Left renal cortex interstitium (tissue), 4 donors: ENCODE measurements at places on chromosomes 12 and 14. TPM values are rescaled to one million over a fixed set of nuclear protein-coding genes. Genes with fewer than 3 reads are reported as not detected.
A peak's percentile ranks its signal among the peaks of the same experiment; 100 is the strongest.

DNA sequence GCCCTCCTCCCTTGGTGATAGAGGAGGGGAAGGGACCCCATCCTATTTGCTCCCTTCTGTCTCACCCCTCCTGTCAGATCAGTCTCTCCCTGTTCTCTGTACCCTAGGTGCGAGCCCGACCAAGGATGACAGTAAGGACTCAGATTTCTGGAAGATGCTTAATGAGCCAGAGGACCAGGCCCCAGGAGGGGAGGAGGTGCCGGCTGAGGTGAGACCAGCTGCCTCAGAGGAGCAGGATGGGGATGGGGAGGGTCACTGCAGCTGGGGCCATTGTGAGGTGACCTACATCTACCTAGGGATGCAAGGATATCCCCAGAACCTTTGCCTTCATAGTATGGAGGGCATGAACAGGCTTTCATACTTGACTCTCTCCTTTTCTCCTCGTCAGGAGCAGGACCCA is 22.2 kb downstream of the AGAP2 start:
- no peak for DNase-seq

- no peak for DNase-seq
These were observed 3.1 kb downstream of the ARHGEF25 start for GRCh38 chr12:57614178-57614947.

DNA sequence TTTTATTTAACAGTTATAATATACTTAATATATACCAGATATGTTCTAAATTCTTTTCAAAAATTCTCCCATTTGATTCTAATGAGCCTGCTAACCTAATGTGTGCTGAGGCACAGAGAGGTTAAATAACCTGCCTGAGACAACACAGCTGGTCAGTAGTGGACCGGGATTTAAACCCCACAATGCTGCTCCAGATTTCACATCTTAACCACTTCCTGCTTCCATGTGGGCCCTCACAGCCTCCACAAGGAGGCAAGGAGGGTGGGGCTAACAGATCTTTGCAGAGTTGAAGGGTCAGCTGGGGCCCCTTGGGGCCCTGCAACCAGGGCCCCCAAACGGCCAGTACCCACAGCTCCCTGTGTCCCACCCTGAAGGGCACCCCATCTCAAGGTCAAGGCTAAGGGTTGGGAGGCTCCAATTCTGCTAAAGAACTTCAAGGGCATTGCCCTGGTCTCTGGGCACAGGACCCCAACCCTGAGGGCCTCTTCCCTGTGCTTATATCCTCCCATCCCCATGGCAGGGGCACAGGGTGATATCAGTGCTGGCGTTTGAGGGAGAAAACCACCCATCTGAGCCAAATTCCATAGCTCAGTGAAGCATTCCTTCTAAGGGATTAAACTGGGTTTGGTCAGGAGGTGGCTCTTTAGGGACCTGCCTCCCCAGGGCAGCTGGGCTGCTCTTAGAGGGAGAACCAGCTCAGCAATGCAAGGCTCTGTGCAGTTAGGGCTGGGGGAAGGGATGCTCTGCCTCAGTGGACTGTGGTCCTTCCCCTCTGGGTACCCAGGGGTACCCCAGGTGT is 2.2 kb downstream of the KRT80 start:
- DNase-seq = no peak

GRCh38 chr12:126493366-126494108 is 1428.3 kb downstream of the AACS start:
- DNase-seq = no peak

DNA sequence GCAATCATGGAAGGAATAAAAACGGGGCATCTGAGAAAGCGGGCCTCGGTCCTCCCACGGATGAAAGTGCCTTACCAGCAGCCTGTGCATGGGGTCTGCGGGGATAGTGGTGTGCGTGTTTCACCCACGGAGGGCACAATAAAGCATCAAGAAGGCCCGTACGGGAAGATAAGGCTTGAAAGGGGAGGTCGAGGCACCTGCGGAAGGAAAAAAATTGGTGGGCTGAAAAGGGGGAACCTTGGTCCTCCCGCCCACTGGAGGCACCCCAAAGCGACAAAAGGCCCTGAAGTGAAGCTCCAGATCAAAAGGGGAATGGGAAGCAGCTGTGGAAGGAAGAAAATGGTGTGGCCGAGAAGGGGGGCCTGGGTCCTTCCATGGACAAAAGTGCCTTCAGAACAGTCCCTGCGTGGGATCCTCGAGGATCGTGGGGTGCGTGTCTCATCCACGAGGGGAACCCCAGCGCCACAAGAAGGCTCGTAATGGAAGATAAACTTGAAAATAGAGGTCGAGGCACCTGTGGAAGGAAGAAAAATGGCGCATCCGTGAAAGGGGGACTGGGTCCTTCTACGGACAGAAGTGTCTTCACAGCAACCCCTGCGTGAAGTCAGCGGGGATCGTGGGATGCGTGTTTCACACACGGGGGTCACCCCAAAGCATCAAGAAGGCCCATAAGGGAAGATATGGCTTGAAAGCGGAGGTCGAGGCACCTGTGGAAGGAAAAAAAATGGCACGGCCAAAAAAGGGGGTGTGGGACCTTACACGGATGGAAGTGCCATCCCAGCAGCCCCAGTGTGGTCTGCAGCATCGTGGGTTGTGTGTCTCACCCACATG is 276.9 kb downstream of the ALG10 start:
- DNase-seq = no peak

DNA sequence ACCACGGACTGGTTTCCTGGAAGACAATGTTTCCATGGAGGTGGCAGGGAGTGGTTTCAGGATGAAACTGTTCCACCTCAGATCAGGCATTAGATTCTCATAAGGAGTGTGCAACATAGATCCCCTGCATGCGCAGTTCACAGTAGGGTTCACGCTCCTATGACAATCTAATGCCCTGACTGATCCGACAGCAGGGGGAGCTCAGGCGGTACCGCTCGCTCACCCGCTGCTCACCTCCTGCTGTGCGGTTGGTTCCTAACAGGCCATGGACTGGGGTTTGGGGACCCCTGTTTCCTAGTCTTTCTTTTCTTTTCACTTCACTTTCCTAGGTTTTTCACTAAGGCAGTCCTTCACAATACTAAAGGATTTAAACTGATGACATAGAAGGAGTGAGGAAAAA is 39.6 kb downstream of the GUCY2C start:
- no peak for DNase-seq

GRCh38 chr14:65167072-65167645 is 64.8 kb upstream of the MAX start:
- DNase-seq = no peak

DNA sequence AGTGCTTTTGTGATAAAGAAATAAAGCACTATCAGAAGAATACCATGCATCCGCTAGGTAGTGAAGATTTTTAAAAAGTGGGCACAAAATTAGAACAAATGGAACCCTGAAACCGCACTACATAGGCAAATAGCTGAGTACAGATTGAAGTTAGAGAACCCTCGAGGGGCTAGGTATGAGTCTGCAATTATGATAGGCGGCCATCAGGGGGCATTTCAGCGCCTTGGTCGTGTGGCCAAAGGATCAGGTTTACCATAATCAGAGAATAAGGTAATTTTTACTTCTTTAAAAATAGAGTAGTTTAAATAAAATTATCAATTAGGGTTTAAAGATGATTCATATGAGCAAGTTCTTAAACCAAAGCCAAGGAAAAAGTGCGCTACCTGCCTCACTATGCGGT is 129.8 kb downstream of the TMX1 start:
- DNase-seq = no peak

- DNase-seq = no peak
These were observed 182.3 kb downstream of the PELI2 start for GRCh38 chr14:56300495-56300894.

DNA sequence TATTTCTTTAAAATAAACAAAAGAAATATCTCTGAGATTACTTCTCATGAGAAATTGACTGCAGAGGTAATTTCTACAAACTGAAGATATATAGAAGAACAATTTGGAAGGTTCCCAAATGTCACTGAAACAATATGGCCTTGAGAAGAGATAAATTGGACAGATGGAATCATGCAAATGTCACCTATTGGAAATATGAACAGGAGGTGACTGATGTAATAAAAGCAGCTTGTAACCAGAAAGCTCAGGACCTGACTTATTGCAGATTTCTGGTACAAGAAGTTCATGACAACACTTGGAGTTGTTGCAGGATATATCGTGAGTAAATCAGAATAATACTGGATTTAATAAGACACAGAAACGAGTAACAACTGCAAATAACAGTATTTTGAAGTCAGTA is 93.3 kb upstream of the TRHDE start:
- no peak for DNase-seq

DNA sequence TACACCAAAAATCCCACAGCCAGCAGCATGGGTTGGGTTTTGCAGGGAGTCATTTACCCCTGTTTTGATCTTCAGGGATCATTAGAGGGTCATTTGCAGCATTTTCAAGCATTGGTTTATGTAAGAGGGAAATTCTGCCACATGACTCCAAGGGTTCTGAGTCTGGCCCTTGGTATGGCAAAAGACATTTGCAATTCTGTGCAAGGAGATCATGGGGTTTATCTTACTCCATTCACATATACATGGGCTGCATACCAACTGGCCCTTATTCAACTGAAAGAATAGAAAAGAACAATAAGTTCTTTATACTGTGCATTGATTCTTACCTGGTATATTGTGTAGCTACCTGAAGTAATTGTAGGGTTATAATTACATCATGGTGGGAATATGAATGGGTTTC is 13.7 kb downstream of the SIX4 start:
- no peak for DNase-seq

- no peak for DNase-seq
These were observed 3.8 kb downstream of the RPS29 start for GRCh38 chr14:49582113-49582977.

- DNase-seq = no peak
These were observed 6.7 kb downstream of the IFFO1 start for GRCh38 chr12:6548966-6549683.

GRCh38 chr14:98161356-98161755 is 1110.6 kb downstream of the BCL11B start:
- no peak for DNase-seq

GRCh38 chr14:100762901-100763300 is 36.2 kb downstream of the DLK1 start:
- DNase-seq = no peak

GRCh38 chr14:79831195-79831892 is 380.0 kb downstream of the DIO2 start:
- no peak for DNase-seq

- no peak for DNase-seq
These were observed 62.1 kb downstream of the PPP2R5C start for GRCh38 chr14:101823511-101824120.

GRCh38 chr14:36275741-36276140 is 44.7 kb downstream of the MBIP start:
- DNase-seq = no peak

DNA sequence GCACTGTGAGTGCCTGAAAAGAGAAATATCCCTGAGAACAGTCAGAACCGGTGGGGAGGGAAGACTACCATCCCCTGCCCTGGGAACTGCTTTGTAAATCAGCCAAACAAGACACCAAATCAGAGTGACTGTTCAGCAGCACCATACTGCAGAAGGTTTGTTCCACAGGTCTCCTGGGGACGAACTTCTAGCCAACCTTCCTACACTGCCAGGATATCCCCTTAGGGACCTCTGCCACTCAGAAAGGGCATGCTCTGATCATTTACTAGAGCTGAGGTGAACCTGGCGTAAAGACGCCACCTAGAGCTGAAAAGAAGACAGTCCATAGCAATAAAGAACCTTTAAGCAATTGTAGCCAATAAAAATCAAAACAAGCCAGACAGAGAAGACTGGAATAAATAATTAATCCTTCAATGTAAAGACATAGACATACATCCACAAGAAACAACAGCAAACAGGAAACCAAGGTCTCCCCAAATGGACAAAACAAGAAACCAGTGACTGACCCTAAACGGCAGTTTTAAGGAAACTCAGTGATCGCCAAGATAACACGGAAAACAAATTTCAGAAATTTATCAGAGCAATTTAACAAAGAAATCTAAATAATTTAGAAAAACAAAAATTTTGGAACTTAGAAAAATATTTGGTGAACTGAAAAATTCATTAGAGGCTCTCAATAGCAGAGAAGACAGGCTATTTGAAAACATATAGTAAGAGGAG is 228.1 kb upstream of the AMIGO2 start:
- DNase-seq = no peak

- no peak for DNase-seq
These were observed 33.8 kb upstream of the IRF2BPL start for GRCh38 chr14:77062261-77062660.

GRCh38 chr14:24114532-24115421 is at the start of the genes DCAF11 and NRL:
TSS of gene DCAF11 (plus strand) at chr14:24114777. CDS start at chr14:24115595, 818 bp downstream.
TSS of gene NRL (minus strand) at chr14:24114949. CDS start at chr14:24082848, 32,101 bp downstream.
- DNase-seq = peak; percentile 99

- no peak for DNase-seq
These were observed 1.9 kb upstream of the PRMT8 start for GRCh38 chr12:3489057-3489456.

GRCh38 chr12:27096420-27096819 is 14.0 kb upstream of the C12orf71 start:
- DNase-seq = no peak

- DNase-seq = no peak
These were observed 193.3 kb downstream of the ANO4 start for GRCh38 chr12:100987552-100988521.

- DNase-seq = no peak
These were observed 276.5 kb downstream of the TMEM132C start for GRCh38 chr12:128543460-128543859.

GRCh38 chr12:49066120-49066519 is 3.7 kb downstream of the RHEBL1 start:
- DNase-seq = no peak

GRCh38 chr14:99261912-99262787 is 9.8 kb downstream of the BCL11B start:
- no peak for DNase-seq

DNA sequence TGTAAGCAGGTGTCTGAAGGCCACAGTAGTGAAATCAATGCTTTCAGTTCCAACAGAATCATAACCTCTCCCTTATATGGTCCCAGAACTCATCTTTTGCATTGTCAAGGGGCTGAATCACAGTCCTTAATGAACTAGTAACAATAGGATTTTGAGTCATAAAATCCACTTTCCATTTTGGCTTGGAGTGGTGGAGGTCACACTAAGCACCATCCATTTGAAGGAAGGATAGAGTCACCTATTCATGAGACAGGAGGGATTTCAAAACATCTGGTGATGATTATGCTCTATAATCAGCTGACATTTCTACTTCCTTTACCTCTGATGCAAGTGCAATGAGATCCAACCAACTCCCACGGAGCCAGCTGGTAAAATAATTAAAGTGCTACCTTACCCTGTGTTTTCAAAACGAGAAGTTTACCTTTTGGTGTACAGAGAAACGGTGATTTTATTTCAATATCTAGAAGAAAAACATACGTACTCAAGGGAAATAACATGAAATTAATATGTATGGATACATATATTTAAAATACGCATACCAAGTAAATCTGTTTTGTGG is 59.1 kb downstream of the TMEM132D start:
- DNase-seq = no peak

Gene NUP107
- polyA plus RNA-seq = 69.7 TPM

Gene TMTC1
- 30.0 TPM for polyA plus RNA-seq

Gene LTBP2
- 2.6 TPM for polyA plus RNA-seq

Gene OTOGL
- polyA plus RNA-seq = 0.76 TPM

Gene RERG
- polyA plus RNA-seq = 34.2 TPM

Gene ARHGEF40
- polyA plus RNA-seq = 79.2 TPM

Gene VWF
- 11.9 TPM for polyA plus RNA-seq

Gene HPD
- 3.5 TPM for polyA plus RNA-seq

Gene MARCHF9
- polyA plus RNA-seq = 15.6 TPM

Gene AKAP6
- polyA plus RNA-seq = 1.8 TPM

Gene MYH6
- polyA plus RNA-seq = 0.21 TPM

Gene PLEKHG7
- 0.76 TPM for polyA plus RNA-seq

Gene HOXC10
- 74.5 TPM for polyA plus RNA-seq

Gene C12orf56
- 1.2 TPM for polyA plus RNA-seq

Gene ARHGDIB
- 44.5 TPM for polyA plus RNA-seq
